ENCODE measurements at places on chromosomes 7 and 10.

- no peak for DNase-seq
Observed at GRCh38 chr10:119313644-119314043, 106.3 kb downstream of the GRK5 start.

DNA sequence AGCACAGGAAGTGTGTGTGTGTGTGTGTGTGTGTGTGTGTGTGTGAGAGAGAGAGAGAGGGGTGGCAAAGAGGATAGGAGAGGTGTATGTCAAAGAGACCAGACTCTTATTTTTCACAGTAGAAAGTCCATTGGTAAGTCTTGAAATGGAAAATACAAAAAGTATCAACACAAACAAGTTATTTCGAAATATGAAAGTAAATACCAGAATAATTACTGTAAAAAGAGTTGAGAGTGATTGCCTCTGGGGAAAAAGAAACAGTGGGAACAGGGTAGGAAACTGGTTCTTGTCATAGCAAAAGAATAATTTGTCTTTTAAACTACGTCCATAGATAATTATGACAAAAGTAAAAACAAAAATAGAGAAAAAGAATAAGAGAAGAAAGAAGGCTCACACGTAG, 29.0 kb upstream of the EIF5AL1 start:
- DNase-seq = no peak

- DNase-seq = no peak
Observed at GRCh38 chr10:13441476-13441875, 87.3 kb downstream of the BEND7 start.

GRCh38 chr7:2663960-2664359, 24.0 kb upstream of the AMZ1 start:
- DNase-seq = no peak

DNA sequence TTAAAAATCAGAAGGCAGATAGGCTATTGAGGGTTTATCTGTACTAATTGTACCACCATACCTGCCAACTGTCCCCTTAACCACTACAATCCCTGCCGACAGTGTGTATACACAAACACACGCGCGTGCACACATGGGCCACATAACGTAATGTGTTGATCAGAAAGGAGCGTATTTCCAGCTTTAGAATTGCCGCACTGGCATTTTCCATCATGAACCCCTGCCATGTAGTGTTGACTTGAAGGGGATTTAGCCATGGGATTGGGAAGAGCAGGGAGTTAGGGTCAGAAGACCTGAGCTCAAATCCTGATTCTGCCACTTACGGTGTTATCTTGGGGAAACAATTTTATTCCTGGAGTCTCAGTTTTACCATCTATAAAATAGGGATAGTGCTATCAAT, 158.9 kb downstream of the TCF7L2 start:
- DNase-seq = no peak

DNA sequence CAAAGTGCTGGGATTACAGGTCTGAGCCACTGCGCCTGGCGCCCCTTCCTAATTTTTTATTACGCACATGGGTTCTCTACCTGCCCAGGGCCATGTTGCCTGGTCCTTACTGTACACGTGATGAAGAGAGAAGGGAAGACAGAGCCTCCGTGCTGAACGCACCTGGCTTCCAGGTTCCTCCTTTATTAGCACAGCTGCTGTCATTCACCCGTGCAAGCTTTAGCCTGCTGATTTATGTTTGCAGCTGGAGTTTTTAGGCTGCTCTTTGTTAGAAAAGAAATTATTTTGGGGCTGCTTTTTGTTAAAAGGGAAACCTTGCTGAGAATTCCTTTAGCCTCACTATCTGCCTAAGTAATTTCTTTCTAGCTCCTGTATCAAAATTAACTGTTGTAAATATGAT, 417.0 kb downstream of the CALN1 start:
- DNase-seq = no peak

GRCh38 chr7:51243631-51244030, 73.0 kb downstream of the COBL start:
- no peak for DNase-seq

GRCh38 chr7:90484706-90485105, 15.3 kb downstream of the PTTG1IP2 start:
- no peak for DNase-seq

DNA sequence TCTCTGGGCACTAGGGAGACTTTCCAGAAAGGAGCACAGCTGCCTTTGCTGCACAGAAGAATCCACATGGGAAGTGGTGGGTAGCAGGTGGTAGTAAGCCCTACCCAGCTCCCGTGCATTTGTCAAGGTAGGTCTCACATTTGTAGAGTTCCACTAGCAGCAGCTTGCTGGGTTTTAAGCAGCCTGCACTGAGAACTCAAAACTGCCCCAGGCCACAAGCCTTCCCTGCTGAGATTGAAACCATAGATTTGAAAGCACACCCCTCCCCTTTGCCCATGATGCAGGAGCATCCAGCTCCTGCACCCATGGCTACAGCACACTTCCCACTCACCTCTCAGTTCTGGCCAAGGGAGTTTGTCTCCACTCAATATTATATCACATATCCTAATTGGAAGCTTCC, 604.5 kb upstream of the STEAP1 start:
- no peak for DNase-seq

DNA sequence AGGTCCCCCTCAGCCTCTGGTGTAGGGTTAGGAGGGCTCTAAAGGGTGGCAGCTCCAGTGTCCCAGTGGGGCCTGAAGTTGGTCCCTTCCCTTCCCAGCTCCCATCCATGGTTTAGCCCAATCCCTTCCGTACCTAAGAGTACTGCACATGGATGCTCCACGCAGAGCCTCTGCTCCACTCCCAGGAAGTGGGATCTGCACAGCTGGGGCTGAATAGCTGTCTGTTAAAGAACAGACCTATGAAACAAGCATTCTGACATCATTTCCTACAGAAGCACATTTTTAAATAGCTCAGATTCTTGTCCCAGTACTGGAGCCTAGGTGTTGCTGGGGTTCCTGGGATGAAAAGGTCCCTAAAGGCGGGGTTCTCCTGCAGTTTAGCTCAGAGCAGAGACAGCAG, 135.9 kb downstream of the ZMYND11 start:
- no peak for DNase-seq

GRCh38 chr10:111161109-111161874, 84.5 kb downstream of the ADRA2A start:
- no peak for DNase-seq

- DNase-seq = no peak
Observed at GRCh38 chr7:143507094-143507518, 29.4 kb downstream of the TAS2R41 start.

DNA sequence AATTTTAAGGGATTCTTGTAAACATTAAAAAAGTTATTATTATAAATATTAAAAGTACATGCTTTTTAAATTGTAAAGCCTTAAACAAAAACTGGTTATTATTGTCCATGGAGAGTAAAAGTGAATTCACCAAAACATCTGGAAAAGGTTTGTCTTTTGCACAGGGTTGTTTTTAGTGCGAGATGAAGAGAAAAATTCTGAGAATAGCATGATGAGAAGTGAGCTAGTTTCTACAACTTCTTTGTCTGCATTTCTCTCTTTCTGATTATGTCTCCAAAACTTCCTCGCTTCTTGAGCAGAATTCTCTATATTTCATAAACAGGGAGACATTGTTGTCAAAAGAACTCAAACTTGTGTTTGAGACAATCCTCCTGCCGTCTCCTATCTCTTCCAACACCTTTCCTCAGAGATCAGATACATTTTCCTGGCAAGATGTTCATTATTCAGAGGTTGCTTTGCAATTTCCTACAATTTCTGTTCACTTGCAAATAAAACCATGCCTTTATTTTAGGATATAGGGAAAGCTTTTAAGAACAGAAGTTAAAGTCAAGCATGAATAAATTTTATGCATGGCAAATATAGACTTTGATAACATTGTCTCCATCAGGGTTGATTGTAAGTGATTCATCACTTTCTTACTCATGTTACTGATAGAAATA, 372.1 kb upstream of the NPVF start:
- DNase-seq = no peak

GRCh38 chr7:138095972-138096935, 20.0 kb downstream of the AKR1D1 start:
- DNase-seq = no peak

DNA sequence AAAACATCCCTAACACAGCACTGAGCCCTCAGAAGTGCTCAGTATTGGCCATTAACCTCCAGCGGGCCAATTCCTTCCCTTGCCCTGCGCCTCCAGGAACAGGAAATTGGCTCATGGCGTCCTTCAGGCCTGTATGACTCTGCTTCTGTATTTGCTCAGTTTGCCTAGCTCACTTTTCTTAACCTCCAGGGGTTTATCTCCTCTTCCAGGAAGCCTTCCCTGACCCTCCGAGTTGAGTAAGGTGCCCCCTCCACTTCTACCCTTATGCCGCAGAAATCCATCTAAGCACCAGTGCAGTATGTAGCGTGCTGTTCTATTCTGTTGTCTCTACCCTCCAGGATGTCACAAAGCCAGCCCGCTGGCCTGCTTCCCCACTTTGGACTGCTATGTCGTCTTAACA, 1.1 kb upstream of the SFXN4 start:
- no peak for DNase-seq

DNA sequence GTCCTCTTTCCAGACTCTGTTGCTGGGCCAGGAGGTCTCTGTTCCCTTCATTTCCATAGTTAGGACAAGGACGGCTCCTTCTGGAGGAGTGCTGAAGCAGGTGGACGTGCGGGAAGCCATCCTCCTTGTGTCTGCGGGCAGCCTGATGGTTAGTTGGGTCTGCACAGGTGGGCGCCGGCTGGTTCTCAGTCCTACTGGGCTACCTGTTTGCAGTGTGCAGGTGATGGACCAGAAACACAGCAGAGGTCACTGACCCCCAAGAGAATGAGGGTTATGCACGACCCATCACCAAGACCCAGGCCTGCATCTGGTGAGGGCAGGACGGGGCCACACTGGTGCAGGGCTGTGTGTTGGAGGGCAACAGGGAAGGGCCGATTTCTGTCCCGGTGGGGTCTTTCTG, 7.8 kb downstream of the RARRES2 start:
- DNase-seq = no peak

DNA sequence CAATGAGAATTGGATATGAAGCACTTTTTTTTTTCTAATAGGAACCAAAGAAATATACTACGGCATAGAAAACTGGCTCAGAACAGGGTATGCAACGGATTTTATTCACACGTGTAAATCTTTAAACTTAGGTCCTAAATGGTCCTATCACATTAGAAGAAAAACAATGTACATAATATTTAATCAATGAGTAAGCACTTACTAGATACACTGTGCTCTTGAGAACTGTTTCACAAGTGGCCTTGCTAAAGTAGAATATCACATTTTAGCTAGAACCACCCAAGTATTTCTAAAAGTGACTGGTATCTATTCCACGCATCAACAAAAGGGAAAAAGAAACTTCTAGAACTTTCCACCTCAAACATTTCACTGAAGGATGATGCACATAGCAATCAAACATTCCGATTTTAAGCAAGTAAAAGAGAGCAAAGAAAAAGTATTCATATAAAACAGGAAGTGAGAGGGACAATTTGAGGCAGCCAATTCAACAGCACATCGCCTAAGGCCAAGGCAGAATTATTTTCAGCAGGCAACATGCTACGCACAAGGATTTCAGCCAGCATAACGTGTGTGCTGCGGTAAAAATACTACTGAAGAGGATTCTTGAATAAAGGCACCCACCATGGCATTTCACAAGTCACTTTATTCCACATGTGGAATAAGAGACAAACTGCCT, 55.8 kb downstream of the PARD3 start:
- DNase-seq = no peak

GRCh38 chr10:92290076-92290836, 622 bp downstream of the CPEB3 start:
- DNase-seq = no peak

DNA sequence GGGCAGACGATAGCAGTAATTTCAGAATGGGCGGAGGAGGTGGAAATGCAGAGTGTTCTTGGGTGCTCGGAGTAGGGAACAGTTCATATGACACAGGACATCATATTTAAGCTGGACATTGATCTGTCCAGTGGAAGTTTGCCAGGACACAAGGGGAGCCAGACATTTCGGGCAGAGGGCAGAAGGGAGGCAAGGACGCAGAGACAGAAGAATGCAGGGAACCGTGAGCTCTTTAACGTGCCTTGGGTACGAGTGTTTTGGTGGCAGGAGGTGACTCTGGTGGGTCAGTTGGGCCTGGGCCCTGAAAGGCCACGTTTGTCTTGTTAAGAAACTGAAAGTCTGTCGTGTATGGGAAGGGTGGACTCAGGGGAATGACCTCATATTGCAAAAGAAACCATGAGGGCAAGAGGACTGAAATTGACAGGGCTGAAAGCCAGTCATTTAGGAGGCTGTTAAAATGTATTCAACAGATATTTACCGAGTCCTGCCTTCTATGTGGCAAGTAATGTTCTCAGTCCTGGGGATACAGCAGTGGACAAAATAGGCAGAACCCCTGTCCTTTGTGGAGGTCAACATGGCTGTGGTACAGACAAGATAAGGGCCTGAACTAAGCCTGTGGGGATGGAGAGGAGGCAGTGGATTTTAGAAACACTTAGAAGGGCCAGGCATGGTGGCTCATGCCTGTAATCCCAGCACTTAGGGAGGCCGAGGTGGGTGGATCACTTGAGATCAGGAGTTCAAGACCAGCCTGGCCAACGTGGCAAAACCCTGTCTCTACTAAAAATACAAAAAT, 2.2 kb downstream of the OPTN start:
- DNase-seq = no peak

- no peak for DNase-seq
Observed at GRCh38 chr10:93874309-93875031, 19.3 kb upstream of the SLC35G1 start.

DNA sequence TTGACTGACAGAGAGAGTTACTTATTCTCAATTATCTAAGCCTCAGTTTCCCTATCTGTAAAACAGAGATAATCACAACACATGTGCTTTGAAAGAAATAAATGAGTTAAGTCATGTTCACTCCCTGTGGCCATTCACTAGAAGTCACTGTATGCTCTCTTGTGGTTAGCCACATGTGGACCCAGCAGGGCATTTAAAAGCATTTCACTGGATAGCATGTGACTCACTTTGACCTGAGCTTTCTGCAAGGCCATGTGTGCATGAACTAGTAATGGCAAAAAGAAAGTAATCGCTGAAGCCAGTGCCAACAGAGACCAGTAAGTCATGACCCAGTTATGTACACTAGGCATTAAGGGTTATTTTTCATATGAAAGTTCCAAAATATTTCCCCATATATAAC, 557.0 kb upstream of the IGFBP3 start:
- DNase-seq = no peak

- DNase-seq = no peak
Observed at GRCh38 chr7:157474685-157475084, 137.9 kb downstream of the DNAJB6 start.

DNA sequence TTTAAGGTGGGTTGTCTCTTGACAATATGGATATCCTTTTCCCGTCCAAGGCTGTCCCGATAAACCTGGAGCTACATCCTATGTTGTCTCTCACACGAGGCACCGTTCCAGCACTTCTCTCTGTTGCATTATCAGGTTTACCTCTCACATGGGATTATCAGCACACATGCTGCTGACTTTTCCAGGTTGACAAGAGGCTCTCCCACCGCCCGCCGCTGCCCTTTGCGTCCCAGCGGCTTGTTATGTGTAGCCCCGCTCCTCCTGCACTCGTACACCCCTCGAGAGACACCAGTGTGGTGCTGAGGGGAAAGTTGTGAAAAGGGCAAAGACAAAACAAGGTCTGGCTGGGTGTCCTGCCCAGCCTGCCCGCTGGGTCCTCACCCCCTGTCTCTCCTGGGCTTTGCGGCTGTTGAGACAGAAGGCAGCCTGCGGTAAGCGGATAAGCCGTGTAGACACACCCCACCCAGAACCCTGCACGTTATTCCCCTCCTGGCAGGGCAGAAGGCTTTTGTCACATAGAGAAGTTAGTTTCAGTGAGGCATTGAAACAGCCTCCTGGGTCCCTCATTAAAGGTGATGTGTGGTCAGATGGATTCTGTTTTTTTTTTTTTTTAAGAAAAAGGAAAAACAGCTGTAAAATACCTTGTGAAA, 38.7 kb downstream of the UBE3C start:
- no peak for DNase-seq

- no peak for DNase-seq
Observed at GRCh38 chr10:70851597-70852475, 36.1 kb downstream of the SGPL1 start.

Measured in activated T-helper 1 cell treated with Interleukin-2 at 50 U/mL for 16 hours (primary cell).